ENCODE measurements at places on chromosomes 6 and 20. TPM values are rescaled to one million over a fixed set of nuclear protein-coding genes. Genes with fewer than 3 reads are reported as not detected.

- no peak for DNase-seq
These were observed 6.0 kb downstream of the PARD6B start for GRCh38 chr20:50737352-50737751.

- peak; percentile 39 for DNase-seq
These were observed 17.2 kb upstream of the MAP3K4 start for GRCh38 chr6:160974304-160974771.

- DNase-seq = no peak
These were observed 5.2 kb downstream of the DLGAP4 start for GRCh38 chr20:36311141-36311853.

DNA sequence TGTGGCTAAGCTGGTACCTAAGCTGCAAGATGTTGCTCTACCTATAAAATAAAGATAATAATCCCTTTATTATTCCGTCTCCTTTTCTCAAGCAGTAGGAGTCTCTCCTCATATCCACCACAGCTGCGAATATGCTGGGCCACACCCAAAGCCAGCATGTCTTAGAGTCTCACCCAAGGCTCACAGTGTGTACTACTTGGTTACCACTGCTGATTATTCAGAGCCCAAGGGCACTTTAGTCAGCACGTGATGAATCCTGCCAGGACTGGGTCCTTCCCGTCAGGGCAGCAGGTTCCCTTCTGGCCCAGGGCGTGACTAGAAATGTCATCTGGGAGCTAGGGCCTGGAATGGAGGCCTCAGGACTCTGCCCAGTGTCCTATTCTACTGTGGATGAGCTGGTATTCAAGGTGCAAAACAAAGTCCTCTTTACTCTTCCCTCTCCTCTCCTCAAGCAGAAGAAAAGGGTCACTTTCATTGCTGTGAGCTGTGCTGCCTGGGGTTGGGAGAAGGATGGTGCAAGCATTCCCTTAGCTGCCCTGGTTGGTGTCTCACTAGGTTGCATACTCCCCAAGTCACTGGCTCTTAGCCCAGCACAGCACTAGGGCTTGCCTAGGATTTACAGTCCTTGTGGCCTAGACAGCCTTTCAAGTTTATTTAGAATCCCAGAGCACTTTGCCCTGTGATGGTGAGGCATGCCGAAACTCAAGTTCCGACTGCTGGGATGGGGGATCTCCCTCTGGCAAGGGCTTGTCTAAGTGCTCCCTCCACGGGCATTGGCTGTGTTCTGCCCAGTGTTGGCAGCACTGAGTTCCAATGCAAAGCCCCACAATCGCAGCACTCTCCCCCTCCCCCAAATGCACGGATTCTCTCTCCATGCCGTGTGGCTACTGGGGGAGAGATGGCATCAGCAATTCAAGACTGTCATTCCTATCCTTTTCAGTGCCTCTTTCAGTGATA lies 320.2 kb downstream of the BTBD9 start:
- no peak for DNase-seq

DNA sequence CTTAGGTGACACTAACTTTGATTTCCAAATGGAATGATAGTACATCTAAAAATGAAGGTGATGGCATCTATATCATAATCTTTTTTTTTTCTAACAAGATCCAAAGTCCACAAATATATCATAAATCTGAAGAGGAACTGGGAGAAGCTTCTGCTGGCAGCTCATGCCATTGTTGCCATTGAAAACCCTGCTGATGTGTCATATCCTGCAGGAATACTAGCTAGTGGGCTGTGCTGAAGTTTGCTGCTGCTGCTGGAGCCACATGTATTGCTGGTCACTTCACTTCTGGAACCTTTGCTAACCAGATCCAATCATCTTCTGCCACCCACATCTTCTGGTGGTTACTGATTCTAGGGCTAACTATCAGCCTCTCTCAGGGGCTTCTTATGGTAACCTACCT lies 27.4 kb upstream of the KHDC1 start:
- no peak for DNase-seq

- no peak for DNase-seq
These were observed 904 bp upstream of the UST start for GRCh38 chr6:148745926-148746325.

GRCh38 chr6:25608558-25609174 lies 43.3 kb upstream of the SCGN start:
- no peak for DNase-seq

VTA1 gene
- total RNA-seq = 34.9 TPM

DNA sequence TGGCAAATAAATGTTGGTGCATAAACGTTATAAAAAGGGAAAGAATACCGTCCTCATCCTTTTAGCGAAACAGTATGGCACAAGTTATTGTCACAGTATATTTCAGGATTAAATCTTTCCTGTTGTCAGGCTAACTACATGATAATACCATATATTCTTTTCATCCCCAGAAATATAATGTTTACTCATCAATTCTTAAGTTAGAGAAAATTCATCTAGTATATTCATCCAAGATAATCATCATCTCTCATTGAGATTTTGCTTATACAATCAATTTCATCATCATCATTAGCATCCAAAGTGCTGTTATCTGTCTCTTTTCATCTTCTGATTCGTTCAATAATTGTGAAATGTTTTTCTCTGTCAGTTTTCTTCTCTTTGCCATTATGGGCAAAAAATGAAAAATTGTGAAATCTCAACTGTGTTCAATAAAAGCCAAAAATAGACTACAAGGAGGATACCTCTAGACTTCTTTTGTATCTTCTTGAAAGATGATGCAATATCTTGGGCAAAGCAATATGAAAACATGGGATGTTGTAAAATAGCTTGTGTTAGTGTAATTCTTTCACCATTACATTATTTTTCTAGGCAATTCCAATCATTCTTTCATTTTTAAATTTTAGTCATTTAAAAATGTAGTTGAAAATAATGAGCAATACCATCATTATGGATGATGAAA lies 2.6 kb downstream of the SPACA1 start:
- no peak for DNase-seq

FITM2 gene
- 18.7 TPM for total RNA-seq

TCF15 gene
- total RNA-seq = 13.2 TPM

ESR1 gene
- 3.9 TPM for total RNA-seq

DNA sequence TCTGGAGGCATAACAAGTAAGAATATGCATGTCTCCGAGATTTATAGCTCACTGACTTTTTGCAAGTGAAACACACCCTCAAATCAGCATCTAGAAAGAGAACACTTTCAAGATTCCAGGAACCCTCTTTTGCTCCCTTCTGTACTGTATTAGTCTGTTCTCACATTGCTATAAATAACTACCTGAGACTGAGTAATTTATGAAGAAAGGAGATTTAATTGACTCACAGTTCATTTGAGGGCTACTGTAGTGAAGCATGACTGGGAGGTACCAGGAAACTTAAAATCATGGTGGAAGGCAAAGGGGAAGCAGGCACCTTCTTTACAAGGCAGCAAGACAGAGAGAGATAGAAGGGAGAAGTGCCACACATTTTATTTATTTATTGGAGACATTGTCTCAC lies 269.9 kb downstream of the UTRN start:
- DNase-seq = no peak
